ENCODE measurements at places on chromosomes 7 and 10.

DNA sequence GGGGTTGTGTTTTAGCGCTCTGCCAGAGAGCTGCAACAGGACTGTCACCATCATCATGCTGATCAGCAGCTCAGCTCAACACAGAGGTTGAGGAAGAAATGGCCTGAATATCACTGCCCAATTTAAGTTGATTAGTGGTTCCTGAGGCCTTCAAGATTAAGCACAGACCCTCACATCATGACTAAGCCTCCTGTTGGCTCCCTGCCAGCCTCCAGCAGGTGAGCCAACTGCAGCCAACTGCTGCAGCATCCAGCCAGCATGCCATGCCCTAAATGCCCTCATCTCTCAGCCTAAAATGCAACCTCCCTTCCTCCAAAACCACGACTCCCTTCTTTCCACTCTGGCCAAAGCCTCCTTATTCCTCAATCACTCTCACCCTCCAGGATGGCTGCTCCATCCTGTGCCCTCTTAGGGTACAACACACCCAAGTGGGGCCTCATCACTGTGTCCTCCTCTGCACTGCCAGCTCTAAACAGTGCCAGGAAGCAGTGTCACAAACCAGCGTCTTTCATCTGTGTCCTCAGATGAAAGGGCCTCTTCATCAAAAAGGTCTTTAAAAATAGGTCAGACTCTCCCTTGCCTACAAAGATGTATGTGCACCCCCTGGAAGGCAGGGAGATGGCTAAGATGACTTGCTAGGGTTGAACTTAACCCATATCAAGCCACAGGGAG is 259.3 kb downstream of the ZEB1 start:
- no peak for DNase-seq

DNA sequence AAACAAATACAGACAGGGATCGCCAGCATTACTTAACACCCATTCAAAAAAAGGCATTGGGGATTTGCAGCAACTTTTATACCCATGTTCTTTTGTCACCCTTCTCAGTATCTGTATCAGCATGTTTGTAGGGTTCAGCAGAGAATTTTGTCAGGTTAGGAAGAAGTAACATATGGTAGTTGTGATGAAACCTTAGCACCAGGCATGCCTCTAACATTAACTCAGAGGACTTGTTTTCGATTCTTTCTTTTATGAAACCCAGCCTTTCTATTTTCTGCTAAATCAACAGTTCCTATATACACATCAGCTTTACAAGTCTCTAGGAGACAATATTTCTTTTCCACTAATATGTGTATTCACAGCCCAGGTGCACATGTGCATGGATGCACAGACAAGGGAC is 22.4 kb upstream of the HDAC9 start:
- DNase-seq = no peak

DNA sequence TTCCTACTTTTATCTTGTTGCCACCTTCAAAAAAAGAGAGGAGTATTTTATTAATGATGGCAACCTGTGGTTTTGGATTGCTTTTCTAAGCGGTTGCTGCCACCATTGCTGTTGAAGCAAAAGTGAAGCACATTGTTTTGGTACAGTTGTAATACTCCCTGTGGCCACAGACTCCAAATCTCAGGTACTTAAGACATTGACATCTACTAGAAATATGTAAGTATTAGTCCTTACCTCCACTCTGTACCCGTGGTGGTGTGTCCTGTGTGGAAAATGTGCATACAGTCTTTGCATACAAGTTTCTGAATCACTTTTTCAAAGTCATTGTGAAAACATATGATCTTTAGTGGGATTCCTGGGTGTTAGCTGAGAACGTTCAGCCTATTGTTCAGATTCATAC is 85.7 kb downstream of the ANLN start:
- no peak for DNase-seq

DNA sequence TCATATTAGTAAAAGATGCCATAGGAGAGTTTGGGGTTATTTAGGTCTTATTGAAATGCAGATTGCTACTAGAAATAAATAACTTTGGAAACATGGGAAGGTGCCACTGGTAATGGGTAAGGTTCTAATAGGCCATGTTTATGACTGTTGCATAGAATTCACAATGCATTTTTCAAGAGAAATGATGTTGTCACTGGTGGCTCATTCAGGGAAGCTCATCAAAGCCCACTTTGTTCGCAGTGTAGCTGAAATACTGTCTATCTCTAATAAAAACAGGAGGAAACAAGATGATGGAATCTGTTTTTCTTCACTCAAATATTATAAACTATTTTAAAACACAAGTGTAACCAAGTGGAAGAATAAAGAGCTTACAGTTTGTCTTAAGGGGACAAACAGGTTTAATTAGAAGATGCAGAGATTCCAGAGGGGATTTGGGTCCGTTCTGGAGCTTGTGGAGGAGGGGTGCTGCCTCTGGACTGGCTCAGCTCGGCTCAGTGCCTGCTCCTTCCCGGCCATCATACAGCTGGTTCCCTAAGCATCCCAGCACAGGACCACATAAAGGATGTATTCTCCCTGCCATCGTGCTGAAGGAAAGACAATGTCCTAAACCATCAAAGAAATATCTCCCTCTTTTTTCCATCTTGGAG is 20.4 kb downstream of the OPALIN start:
- DNase-seq = no peak

- DNase-seq = no peak
These were observed 54.7 kb upstream of the LANCL2 start for GRCh38 chr7:55310287-55311025.

DNA sequence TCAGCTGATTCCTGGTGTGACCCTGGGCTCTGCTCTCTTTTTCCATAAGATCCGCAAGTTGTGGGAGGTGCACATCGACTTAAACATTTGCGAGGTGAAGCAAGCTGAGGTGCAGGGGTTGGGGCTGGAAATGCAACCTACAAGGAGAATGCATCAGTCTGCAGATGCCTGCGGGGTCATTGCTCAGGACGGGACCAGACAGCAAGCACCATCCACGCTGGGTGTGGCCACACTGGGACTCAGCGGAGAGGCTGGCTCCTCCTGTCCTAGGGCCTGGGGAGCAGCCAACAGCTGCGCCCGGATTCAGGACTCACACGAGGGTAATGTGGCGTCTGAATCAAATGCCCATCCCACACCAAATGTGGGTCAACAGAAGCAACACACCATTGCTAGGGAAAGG is 33.8 kb downstream of the STK32C start:
- DNase-seq = no peak

DNA sequence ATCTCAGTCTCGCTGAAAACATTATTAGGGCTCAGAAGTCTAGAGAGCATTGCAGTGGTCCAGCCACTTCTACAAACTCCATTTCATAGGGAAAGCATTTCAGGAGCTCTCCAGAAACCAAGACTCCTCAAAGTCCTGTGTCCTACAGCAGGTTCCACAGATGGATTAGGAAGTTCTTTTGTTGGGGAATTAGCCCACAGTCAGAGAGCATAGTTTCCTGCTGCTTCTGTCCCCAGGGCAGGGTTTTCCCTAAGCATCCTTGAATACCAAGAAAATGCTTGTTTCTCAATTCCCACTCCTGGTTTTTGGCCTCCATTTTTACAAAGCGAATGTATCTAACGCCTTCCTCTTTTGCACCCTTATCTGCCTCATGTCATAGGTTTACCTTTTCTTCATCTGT is 235.9 kb upstream of the PODXL start:
- DNase-seq = no peak

GRCh38 chr10:94085766-94086437 is 92.2 kb downstream of the PLCE1 start:
- no peak for DNase-seq

GRCh38 chr7:155992538-155992937 is 180.3 kb upstream of the SHH start:
- DNase-seq = no peak

GRCh38 chr7:23164846-23165245 is 17.0 kb upstream of the NUP42 start:
- no peak for DNase-seq

GRCh38 chr10:101061624-101062231 is at the start of gene KAZALD1:
Gene KAZALD1 (plus strand): TSS chr10:101061989. CDS start chr10:101062593, 604 bp downstream.
- DNase-seq = peak; percentile 55

DNA sequence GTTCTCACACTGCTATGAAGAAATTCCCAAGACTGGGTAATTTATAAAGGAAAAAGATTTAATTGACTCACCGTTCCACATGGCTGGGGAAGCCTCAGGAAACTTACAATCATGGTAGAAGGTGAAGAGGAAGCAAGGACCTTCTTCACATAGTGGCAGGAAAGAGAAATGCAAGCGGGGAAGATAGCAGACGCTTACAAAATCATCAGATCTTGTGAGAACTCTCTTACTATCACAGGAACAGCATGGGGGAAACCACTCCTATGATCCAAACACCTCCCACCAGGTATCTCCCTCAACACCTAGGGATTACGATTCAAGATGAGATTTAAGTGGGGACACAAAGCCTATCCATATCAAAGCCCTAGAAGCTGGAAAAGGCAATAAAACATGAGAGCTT is 130.8 kb downstream of the MDFIC start:
- DNase-seq = no peak

- DNase-seq = no peak
These were observed 2.4 kb upstream of the DENND10 start for GRCh38 chr10:119101366-119102098.

GRCh38 chr10:5533098-5533731 is 8.5 kb downstream of the CALML3 start:
- DNase-seq = no peak

DNA sequence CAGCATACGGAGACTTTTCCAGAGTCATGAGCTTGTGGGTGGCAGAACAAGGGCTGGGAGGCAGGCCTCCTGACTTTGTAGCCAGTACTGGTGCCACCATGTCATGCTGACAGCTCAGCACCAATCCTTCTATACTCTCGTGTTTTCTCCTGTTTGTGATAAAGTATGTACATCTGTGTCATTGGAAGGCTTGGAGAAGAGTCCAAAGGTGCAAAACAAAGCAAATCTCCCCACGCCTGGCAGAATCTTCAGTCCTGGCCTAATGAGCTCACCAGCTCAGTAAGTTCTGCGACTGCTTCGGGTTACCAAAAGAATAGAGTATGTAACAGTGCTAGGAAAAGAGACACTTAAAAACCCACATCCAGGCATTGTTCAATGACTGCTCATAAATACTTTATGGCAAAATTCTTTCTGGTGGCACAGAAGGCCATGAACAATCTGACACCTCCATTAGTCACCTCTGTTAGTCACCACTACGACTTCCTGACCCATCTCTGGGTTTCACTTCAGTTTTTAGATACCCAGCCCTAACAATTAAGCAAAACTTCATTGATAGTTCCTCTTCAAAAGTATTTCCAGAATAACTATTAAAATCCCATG is 24.5 kb downstream of the STEAP1 start:
- DNase-seq = peak; percentile 79

- DNase-seq = no peak
These were observed 73.1 kb upstream of the CAMK2B start for GRCh38 chr7:44398511-44398911.

- peak; percentile 48 for DNase-seq
These were observed 49.9 kb downstream of the DNAJC1 start for GRCh38 chr10:21953585-21954057.

GRCh38 chr10:127556916-127557315 is 7.8 kb downstream of the NPS start:
- peak; percentile 58 for DNase-seq

DNA sequence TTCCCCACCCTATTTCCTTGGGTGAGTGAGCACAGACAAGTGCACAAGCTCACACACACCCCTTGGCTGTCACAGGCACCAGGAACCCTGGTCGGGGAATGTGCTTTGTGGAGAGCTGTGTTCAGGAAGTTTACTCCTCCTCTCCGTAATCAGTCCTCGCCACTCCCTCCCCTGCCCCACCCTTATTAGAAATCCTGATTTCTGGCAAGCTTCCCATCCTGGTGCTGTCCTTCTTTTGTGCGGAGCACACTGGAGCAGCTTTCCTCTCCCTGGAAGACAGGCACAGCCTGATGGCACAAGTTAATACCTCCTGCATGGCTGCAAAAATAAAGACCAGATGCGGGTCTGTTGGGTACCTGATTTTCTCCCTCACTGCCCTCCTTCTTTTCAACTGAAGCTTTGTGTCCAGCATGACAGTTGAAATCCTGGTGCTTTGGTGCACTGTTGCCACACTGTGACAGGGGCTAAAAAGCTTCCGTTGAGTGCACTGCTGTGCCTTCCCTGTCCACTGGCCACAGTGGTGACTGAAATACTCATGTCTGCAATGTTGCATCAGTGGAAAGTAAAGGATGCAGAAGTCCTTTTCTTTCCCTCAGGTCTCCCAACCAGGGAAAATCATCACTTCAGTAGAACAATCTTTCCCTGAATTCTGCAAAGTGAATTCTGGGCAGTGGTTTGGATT is 55.0 kb downstream of the LRRC4 start:
- no peak for DNase-seq

DNA sequence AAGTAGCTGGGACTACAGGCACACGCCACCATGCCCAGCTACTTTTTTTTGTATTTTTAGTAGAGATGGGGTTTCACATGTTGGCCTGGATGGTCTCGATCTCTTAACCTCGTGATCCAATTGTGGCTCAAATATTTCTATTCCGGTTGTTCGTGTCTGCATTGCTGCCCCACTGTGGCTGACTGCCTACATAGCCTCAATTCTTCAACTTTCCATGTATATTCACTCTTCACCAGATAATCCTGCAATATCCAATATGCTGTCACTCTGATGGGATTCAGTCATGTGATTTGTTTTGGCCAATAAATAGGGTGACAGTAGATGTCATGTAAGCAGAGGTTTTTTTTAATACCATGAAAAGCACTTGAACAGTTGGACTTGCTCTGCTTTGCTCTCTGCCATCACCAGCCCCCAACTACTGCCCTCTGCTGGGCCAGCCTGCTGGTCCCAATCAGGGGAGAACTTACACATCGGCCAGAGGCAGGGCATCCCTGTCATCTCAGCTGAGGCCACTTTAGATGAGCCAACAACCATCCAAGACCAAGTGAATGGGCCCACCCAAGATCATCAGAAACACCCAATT is 56.7 kb downstream of the NSUN6 start:
- DNase-seq = peak; percentile 11

DNA sequence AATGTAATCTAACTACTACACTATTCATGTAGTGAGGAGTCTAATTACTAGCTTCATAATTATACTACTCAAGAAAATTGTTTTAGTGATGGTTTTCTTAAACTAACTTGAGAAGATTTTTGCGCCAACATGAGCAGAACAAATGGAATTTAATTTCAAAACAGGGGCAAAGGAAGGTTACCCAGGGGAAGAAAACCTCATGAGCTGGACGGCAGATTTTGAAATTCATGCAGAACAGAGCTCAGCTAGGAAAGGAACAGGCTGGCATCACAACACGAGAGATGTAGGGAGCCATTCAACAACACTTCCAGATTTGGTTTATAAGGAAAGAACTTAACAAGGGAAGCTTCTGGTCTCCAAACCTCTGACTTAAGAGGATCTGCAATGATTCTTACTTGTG is 235.3 kb upstream of the PRKCQ start:
- DNase-seq = no peak
